Activated CD8-positive, alpha-beta memory T cell treated with anti-CD3 and anti-CD28 coated beads for 48 hours (primary cell): ENCODE measurements at places on chromosomes 3 and 15.

DNA sequence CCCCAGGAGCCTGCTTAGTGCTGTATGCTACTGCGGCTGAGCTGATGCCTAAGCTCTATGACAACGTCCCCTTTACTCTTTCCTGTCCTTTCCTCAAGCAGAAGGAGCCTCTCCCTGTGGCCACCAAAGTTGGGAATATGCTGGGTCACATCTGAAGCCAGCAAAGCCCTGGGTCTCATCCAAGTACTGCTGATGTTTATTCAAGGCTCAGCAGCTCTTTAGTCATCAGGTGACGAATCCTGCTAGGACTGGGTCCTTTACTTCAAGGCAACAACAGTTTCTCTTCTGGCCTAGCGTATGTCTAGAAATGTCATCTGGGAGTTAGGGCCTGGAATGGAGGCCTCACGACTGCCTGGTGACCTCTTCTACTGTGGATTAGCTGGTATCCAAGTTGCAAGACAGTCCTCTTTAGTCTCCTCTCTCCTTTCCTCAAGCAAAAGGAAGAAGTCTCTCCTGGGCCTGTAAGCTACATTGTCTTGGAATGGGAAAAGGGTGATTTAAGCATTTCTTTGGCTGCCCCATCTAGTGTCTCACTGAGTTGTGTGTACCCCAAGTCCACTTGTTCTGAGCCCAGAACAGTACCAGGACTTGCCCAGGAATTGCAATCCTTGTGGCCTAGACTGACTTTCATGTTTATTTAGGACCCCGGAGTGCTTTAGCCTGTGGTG is 63.9 kb downstream of the TNFAIP8L3 start:
- no peak for DNase-seq

- no peak for DNase-seq
Measured at GRCh38 chr15:57445872-57446271, 69.6 kb downstream of the CGNL1 start.

DNA sequence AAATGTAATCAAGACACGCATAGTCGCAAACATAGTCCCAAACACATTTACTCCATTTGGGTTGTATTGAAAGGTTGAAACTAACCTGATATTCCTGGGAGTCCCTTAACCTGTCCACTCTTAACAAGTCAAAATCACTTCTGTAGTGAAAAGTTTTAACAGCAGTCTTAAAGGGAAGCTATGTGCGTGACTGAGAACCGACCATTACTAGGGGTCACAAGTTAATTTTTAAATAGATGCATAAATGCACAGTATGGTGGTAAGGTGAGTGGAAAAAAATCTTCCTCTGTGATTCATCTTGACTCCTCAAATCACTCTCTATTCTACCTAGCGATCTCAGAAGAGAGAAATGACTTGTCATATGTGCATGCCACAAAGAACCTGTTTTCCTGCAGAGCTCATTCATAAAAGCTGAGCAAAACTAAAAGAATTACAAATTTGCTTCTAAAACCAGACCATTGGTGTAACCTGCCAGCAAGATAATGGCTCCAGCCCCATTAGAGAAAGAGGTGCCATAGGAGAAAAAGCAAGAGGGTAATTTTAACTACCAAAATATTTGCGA is 4.8 kb downstream of the GPR15 start:
- no peak for DNase-seq

DNA sequence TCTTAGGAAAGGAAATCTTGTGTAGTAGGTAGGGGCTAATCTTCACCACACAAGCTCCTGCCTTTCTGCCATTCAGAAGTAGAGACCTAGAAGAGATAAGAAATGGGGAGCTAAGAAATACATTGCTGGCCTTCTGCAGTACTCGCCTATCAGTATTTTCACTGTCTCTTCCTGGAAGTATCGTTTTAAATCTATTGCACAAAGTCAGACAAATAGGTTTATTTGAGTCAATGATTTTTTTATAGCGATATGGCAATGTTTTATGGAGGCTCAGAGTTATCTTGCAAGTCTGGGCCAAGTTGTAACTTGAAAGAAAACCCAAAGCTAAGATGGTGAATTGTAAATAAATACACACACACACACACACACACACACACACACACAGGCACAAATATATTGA is 103.8 kb downstream of the PTPRG start:
- DNase-seq: no peak

DNA sequence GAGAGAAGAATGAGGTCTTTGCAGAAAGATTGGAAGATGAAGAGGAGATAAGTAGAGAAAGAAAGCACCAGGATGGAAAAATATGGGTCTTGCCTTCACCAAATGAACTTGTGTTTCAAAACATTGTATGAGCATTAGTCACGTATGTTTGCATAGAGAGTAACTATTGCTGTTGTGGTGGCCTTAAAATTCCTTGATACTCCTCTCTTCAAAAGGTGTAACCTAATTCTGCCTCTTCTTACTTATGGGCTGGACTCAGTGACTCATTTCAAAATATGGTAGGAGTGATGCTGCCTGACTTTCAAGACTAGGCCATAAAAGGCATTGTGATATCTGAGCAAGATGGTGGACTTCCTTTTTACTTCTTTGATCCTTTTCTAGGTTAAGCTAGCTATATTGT is 228.7 kb upstream of the ZNF385D start:
- no peak for DNase-seq

DNA sequence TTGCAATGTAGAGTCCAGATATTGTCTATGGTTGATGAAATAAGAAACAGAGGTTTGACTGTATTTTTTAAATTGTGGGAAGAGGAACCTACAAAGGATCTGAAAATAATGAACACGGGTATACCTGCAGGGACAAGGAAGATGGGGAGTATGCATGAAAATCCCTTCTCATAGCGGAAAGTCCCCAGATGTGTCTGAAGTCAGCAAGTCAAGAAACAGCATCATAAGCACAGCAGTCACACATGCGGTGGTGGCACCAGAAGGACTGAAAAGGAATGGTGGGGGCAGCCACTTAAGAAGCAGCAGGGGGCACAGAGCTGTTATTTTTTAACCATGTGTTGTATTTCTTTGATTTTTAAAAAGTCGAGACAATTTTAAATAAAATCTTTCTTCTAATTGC is 4.7 kb downstream of the MRPS11 start:
- no peak for DNase-seq

GRCh38 chr3:160686955-160687535 is 10.1 kb downstream of the ARL14 start:
- DNase-seq: no peak

DNA sequence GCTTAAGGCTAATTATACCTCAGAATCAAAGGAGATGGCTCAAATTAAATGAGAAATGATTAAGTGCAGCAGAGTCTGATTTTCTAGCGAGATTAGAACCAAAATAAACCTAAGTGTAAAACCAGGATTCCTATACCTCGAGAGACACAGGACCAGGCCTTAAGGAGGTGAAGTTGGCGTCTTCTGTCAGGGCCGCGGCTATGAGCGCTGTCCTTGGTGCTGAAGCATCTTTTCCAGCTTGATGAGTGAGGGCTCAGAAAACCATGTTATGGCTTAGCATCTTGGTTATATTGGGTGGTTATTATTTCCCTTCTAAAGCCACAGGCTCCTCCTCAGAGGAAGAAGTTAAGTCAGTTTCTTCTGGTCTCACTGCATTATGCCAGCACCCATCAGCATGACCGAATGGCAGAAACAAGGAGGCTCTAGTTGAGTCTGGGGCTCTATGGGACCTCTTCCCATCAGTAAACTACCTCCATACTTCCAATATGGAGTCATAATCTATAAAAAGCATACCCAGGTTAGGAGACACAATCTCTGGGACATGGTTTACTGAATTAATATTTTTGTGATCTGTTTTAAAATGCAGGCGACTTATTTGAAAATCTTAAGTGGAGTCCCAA is 120.1 kb upstream of the NMNAT3 start:
- no peak for DNase-seq

DNA sequence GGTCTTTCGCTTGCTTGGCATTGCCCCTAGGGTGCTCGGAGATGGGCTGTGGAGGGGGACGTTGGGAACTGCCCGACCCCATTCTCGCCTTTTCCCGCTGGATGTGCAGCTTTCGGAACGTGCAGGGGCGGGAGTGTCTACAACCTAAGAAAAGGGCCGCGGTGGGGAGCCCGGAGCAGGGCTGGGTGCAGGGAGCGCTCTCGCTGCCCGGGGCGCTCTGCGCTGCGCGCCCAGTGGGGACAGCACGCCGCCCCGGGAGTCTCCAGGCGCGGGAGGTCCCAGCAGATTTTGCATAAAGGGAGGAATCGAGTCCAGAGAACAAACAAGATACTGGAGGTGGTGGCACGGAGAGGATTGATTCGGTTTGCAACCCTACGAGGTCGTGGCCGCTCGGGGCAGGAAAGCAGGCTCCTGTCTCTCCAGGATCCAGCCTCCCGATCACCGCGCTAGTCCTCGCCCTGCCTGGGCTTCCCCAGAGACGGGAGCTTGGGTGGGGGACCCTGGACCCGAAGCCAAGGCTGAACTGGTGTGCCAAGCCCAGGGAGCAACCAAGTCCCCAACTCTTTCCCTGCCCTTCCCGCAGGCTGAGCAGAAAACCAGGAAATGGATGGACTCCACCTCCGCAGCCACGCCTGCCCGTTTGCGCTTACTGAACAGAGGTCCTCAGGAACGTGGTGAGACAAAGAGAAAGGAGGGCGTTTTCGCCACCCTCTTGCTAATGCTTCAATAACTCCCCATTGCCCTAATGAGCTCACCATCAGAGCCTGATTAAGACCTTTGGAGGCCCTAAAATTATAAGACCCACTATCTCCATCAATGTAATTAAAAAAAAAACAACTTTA is 59.7 kb downstream of the NOX5 start:
- no peak for DNase-seq

- no peak for DNase-seq
Measured at GRCh38 chr3:48929358-48930035, 10.9 kb downstream of the ARIH2 start.

DNA sequence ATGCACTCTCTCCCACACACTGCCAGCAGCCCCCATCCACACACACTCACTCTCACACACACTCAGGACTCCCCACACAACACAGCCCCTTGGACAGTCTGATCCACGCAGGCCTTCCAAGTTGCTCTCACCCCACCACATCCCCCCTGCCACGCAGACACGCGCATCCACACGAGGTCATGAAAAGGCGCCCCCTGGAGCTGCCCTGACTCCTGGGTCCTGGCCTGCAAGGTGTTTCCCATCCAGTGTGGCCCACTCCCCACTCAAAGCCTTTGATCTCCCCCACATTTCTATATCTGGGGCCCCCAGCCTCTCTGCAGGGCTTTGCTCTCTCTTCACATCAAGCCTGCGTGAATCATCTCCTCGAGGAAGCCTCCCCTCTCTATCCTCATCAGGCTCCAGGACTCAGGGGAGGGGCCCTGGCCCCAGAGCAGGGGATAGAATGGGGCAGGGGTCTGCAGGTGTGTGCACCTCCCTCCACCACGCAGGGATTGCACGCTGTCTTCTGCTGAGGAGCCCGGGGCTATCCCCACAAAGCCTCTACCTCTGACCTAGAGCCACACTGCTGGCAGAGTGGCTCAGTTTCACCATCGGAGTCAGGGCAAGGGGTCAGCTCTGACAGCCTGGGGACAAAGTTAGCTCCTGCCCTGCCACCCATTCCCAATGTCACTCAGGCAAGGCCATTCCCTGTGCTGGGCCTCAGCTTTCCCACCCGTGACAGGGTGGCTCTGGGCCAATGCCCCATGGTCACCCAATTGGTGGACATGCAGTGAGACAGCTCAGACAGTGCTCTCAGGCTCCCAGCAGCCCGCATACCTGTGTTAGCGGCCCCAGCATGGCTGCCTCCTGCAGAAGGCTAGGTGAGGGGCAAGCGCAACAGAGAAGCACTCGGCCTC is 6.4 kb downstream of the MYL3 start:
- no peak for DNase-seq

- no peak for DNase-seq
Measured at GRCh38 chr3:112074006-112074405, 12.2 kb upstream of the C3orf52 start.

DNA sequence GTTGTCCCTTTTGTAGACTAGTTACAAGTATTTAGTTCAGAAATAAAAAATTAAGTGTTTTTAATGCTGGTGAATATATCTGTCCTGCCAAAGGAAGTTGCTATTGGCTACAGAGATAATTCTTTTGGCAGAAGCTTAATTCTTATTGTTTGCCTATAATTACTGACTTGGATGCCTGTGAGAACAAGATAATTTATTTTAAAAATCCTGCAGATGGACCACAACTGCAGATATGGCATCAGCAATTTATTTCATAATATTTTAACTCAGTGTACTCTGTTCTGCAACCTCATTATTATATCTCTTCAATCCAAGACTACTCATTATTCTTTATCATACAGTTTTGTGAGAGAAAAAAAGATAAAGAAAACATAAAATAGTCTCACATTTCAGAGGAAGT is 789.8 kb downstream of the NAALADL2 start:
- no peak for DNase-seq

DNA sequence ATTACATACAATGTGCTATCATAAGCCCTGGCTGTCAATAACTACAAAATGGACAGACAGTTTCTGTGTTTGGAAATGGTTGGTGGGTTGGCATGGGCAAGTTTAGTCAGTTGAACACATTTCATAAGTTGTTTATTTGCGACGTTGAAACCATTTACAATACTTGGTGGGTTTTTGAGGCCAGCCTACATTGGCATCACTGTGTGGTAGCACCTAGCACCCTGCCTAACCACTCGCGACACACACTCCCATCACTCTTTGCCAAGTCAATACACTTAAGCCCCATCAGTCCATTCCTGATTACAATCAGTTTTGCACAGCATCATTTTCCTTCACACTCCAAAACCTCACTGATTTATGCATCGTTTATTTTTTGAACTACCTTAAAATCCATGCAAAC is 13.8 kb downstream of the PROK2 start:
- no peak for DNase-seq

GRCh38 chr3:44098656-44099415 is 142.8 kb upstream of the TOPAZ1 start:
- no peak for DNase-seq

DNA sequence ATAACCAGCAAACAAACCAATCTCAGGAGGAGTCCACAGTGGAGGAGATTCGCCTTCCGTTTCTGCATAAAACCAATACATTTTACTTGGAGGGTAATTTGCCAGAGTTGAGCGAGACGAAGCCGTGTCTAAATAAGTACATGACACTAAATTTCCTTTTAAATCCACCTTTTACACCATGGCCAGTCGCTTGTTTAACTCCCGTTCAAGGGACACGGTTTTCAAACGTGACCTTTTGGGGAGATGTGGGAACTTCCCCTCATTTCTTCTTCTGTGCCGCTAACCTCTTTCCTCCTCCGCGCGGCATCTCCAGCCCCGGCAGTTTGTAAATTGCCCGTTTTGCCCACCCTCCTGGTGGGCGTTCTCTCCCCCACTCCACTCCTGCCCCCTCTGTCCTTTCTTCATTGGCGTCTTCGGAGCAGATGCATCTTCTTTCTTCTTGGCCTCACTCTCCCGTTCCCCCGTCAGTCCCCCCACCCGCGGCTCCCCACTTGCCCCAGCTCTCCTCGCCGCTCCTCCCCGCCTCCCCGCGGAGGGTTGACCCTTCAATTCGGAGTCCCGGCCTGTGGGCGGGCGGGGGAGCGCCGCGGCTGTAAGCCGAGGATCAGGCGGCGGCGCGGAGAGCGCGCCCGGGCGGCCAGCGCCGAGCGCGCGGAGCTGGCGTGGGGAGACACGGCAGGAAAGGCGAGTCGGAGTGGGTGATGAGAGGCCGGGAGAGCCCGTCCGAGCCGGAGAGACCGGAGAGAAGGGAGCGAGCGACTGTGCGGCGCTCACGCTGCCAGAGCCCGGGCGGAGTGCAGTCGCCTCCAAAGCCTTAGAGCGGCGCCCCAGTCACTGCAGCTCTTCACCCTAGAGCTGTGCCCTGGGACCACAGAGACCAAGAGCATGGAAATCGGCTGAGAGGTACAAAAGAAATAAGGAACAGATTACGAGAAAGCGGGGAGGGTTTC is at the start of gene NLGN1:
Gene NLGN1 (plus strand): TSS at position 584 of the 950 bp plus-strand sequence.
- DNase-seq: no peak
